Astrocyte of the spinal cord (primary cell): ENCODE measurements at places on chromosomes 13 and 19.

GRCh38 chr13:23644126-23644419 lies 73.9 kb downstream of the TNFRSF19 start:
- no peak for DNase-seq

- DNase-seq: no peak
Measured at GRCh38 chr19:13987101-13987890, 18.8 kb downstream of the RFX1 start.

GRCh38 chr19:55261671-55262126 lies 2.9 kb upstream of the PPP6R1 start:
- no peak for DNase-seq

DNA sequence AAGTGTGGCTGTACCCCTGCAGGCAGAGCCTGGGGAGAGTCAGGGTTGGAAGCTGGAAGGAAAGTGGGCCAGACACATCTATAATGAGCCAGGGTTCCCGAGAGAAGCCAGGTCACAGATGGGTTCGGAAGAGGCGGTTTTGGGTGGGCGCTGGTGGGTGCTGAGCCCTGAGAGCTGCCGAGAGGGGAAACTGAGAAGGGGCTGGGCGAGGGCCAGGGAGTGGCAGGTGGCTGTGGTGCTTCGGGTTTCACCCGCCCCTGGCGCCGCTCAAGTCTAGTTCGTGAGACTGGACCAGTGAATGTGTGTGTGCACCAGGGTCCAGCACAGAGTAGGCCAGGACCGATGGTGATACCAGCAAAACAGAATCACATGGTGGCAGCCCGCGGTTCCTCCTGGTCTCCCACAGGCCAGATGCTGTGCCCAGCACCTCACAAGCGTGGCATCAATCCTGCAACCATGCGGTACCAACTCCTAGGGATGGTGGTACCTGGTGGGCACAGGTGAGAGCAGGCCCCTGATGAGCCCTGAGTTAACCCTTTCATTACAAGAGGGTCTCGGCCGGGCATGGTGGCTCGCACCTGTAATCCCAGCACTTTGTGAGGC lies 1.8 kb upstream of the LRRC4B start:
- DNase-seq: no peak

DNA sequence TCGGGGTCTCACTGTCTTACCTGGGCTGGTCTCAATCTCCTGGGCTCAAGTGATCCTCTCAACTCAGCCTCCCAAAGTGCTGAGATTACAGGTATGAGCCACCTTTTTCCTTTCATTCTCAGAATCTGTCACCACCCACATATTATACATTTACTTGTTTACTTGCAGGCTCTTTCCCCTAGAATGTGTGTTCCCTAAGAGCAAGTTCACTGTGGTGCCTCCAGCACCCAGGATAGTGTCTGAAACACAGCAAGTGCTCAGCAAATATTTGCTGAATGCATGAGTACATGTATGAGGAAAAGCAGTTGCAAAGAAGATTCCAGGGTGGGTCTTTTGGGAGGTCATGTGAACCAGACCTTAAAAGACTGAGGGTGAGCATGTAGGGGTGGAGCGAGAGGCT lies 96.8 kb downstream of the RGCC start:
- DNase-seq: no peak

DNA sequence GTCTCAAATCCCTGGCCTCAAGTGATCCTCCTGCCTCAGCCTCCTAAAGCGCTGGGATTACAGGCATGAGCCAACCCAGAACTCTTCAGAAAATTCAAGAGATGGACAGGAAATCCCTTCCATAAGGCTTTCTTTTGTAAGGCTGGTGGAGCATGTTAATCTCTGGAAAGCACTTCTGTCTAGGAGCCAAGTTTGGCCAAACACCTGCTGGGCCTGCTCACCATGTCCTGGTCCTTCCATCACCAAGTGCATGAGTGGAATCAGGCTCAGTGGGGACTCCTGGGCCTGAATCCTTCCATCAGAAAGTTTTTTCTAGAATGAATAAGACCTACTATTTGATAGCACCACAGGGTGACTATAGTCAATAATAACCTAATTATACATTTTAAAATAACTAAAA lies 148.0 kb downstream of the DCLK1 start:
- no peak for DNase-seq

- no peak for DNase-seq
Measured at GRCh38 chr13:37966266-37966665, 96.7 kb upstream of the TRPC4 start.

DNA sequence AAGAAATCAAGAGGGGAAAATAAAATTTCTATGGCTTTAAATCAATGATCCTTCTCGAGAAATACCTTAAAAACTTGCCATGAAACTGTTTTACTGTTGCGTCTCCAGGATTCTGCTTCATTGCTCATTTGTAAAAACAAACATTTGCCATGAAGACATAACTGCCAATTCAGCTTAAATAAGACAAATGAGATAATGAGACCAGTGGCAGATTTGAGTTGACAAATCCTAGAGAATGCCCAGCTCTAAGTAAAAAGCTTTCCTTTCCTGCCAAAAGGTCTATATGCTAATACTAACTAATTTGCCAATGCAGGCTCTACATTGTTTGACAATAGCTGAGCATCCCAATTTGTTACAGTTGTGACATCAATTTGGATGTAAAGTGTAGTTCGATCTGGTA lies 400.5 kb upstream of the PCDH9 start:
- no peak for DNase-seq

- no peak for DNase-seq
Measured at GRCh38 chr19:58338825-58339558, 12.2 kb downstream of the ZSCAN22 start.

- no peak for DNase-seq
Measured at GRCh38 chr19:6271251-6271650, 8.5 kb downstream of the MLLT1 start.

GRCh38 chr19:47240996-47241918 lies 10.3 kb upstream of the BBC3 start:
- DNase-seq: peak; percentile 81

- no peak for DNase-seq
Measured at GRCh38 chr19:21052902-21053301, 29.1 kb upstream of the ZNF714 start.
